ENCODE measurements at places on chromosomes 16 and 17. TPM values are rescaled to one million over a fixed set of nuclear protein-coding genes. Genes with fewer than 3 reads are reported as not detected.

- peaks cover 2% of the 10 kb centered on the region for H3K27me3 ChIP-seq
- peaks cover 13% of the 10 kb centered on the region for H3K4me1 ChIP-seq
- H3K4me3 ChIP-seq = no peak overlapping the region
- peaks cover 34% of the 10 kb centered on the region for H3K36me3 ChIP-seq
Observed at GRCh38 chr17:7673239-7673638, 14.1 kb downstream of the TP53 start.

The CASKIN2 gene
- total RNA-seq = 21.1 TPM

DNA sequence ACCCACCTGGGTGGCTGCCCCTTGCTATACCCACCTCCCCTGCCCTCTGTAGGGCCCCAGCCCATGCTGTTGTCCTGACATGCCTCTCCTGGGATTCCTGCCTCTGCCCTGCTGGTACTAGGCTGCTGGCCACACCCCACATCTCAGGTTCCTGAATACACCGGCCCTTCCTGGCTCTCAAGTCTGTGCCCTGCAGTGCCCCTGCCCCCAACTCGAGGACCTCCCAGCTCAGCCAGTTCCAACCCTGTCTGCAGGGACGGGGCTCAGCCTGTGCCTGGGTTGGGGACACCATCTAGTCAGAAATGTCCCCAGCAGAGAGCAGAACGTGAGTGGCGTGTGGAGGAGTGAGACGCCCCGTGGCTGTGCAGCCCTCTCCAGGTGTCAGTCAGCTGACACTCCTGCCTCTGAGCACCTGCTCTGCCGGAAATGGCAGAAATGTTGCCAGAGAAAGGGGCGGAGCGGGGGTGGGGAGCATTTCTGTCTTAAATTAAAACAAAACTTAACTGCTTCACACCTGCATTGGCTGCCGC, 28.7 kb downstream of the ACSF3 start:
- H3K36me3 ChIP-seq = peaks cover 27% of the 10 kb centered on the region
- H3K4me3 ChIP-seq = no peak overlapping the region
- no peak overlapping the region for H3K27ac ChIP-seq
- DNase-seq = no peak
- no peaks in the 10 kb centered on the region for H3K4me1 ChIP-seq

DNA sequence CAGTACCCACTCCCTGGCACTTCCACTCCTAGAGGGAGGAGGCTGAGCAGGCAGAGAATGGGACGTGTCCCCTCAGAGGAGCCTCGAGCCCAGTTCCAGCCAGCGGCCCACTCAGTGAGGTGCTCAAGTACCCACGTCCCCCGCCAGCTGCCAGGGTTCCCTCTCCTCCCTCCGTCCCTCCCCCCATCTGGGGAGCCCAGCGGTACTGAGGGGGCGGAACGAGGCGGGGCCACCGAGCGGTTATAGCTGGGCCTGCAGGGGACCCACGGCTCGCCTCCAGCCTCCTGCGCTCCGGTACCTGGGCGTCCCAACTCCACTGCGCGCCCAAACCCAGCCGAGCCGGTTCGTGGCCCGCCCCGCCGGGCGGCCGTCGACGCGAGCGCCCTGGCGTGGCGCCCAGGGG, at the start of gene NPW:
Gene NPW, plus strand, starts transcription at position 268 of the 403 bp plus-strand sequence.
- peaks cover 9% of the 10 kb centered on the region for H3K27me3 ChIP-seq
- DNase-seq = no peak
- H3K27ac ChIP-seq = no peak within 1 kb of the TSS
- H3K4me3 ChIP-seq = peak within 1 kb of the TSS; percentile 51

GRCh38 chr17:82236142-82236971, 7.5 kb downstream of the SLC16A3 start:
- H3K27me3 ChIP-seq = peaks cover 31% of the 10 kb centered on the region
- peaks cover 4% of the 10 kb centered on the region for H3K36me3 ChIP-seq
- H3K4me1 ChIP-seq = peaks cover 37% of the 10 kb centered on the region
- H3K27ac ChIP-seq = peak overlapping the region; percentile 51
- no peak for DNase-seq

- peak within 1 kb of the TSS; percentile 99 for H3K4me3 ChIP-seq
- peak within 1 kb of the TSS; percentile 92 for H3K27ac ChIP-seq
- peaks cover 6% of the 10 kb centered on the region for H3K36me3 ChIP-seq
- peaks cover 29% of the 10 kb centered on the region for H3K4me1 ChIP-seq
- no peak for DNase-seq
- H3K27me3 ChIP-seq = peaks cover 37% of the 10 kb centered on the region
Observed at GRCh38 chr16:67936124-67936879, at the start of gene PSMB10. Gene PSMB10 (minus strand): TSS chr16:67936850. CDS start chr16:67936749, 101 bp downstream.

DNA sequence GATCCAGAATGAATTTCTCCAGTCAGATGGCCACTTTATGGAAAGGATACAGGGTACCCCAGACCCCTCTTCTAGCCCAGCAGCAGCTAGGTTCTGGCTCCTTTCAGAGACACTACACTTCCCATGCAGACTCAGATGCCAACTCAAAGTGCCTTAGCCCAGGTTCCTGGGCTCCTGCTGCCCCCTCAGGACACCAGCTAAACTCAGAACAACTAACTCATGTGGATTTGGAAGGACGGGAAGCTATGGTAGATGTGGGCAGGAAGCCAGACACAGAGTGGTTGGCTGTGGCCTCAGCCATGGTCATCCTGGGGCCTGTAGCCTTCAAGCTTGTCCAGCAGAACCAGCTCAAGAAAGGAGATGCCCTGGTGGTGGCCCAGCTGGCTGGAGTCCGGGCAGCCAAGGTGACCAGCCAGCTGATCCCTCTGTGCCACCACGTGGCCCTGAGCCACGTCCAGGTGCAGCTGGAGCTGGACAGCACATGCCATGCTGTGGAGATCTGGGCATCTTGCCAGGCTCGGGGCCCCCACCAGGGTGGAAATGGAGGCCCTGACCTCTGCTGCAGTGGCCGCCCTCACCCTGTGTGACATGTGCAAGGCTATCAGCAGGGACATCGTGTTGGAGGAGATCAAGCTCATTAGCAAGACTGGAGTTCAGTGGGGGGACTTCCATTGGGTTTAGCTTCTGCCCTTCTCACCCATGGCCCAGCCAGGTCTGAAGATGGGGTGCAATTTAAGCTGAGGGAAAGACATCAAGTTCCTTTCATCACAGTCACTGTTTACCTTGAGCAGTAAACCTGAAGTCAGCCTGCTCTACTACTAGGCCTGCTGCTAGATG, 111.8 kb downstream of the N4BP1 start:
- H3K27ac ChIP-seq = no peak overlapping the region
- H3K27me3 ChIP-seq = 0 out of 2 replicates have a peak, but pooled peaks cover 5% of the 10 kb centered on the region
- peaks cover 19% of the 10 kb centered on the region for H3K4me1 ChIP-seq
- no peaks in the 10 kb centered on the region for H3K36me3 ChIP-seq

The SCN4A gene
- not detected for total RNA-seq

DNA sequence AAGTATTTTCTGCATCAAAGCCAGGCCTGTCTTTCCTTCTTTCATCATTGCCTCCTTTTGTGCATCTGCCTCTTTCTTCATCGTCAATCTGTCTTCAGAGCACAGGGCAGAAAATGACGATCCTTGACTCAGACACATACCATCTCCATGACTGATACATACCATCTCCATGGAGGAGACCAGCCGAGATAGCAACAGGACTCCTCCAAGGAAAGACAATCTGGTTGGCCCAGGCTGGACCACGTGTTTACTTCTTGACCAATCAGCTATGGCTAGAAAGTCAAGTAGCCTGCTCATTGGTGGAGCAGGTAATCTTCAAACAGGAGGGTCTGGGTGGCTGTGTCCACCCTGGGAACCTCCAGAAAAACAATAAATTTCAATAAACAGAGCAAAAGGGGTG, 164.6 kb downstream of the CPPED1 start:
- H3K36me3 ChIP-seq = peaks cover 13% of the 10 kb centered on the region
- peak; percentile 95 for DNase-seq
- H3K4me1 ChIP-seq = peaks cover 21% of the 10 kb centered on the region

The MATCAP1 gene
- 14.5 TPM for total RNA-seq

- H3K4me1 ChIP-seq = peaks cover 62% of the 10 kb centered on the region
- H3K4me3 ChIP-seq = peak overlapping the region; percentile 61
- no peak for DNase-seq
- peaks cover 42% of the 10 kb centered on the region for H3K36me3 ChIP-seq
- peak overlapping the region; percentile 62 for H3K27ac ChIP-seq
- peaks cover 6% of the 10 kb centered on the region for H3K27me3 ChIP-seq
Observed at GRCh38 chr16:11799509-11800381, 2.7 kb upstream of the ZC3H7A start.

The TEKT1 gene
- not detected for total RNA-seq

GRCh38 chr17:62017912-62018311, 47.2 kb downstream of the MED13 start:
- H3K36me3 ChIP-seq = peaks cover 28% of the 10 kb centered on the region
- no peak overlapping the region for H3K4me3 ChIP-seq
- peak overlapping the region; percentile 29 for H3K27ac ChIP-seq

- DNase-seq = no peak
- peaks cover 17% of the 10 kb centered on the region for H3K4me1 ChIP-seq
- H3K27ac ChIP-seq = no peak overlapping the region
- peaks cover 65% of the 10 kb centered on the region for H3K27me3 ChIP-seq
Observed at GRCh38 chr16:86965331-86965730, 351.9 kb downstream of the C16orf95 start.

- no peak for DNase-seq
- peaks cover 9% of the 10 kb centered on the region for H3K27me3 ChIP-seq
- H3K4me1 ChIP-seq = no peaks in the 10 kb centered on the region
Observed at GRCh38 chr16:9192746-9193145, 101.3 kb downstream of the HAPSTR1 start.

- peak; percentile 90 for DNase-seq
- H3K4me3 ChIP-seq = peak overlapping the region; percentile 23
Observed at GRCh38 chr17:34248511-34249024, 6.5 kb upstream of the CCL2 start.

- no peak overlapping the region for H3K27ac ChIP-seq
- H3K4me3 ChIP-seq = no peak overlapping the region
- no peaks in the 10 kb centered on the region for H3K4me1 ChIP-seq
- no peak for DNase-seq
Observed at GRCh38 chr17:60006160-60006559, 41.6 kb upstream of the RNFT1 start.

- no peaks in the 10 kb centered on the region for H3K4me1 ChIP-seq
- H3K27ac ChIP-seq = no peak overlapping the region
- peaks cover 6% of the 10 kb centered on the region for H3K27me3 ChIP-seq
- no peak for DNase-seq
Observed at GRCh38 chr16:84557504-84557903, 53.0 kb upstream of the MEAK7 start.

The DBNDD1 gene
- 2.1 TPM for total RNA-seq

The CTRB2 gene
- not detected for total RNA-seq

DNA sequence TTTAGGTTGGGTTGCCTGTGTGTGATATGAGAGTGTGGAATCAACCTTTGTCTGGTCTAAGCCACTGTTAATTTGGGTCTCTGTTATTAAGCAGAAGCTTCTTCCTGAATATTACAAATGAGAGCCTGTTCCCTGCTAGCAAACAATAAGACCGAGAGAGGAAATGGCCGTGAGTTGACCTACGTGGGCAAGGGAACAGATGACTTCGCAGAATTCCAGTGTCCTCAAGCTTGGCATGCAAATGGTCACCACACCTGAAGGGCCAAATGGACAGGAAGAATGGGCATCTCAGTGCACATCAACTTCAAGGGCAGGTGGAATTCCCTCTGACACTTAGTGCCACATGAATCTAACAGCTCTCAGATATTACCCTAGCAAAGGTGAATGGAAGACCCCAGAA, 250.8 kb upstream of the FOXF1 start:
- H3K27ac ChIP-seq = no peak overlapping the region
- no peak overlapping the region for H3K4me3 ChIP-seq
- peaks cover 12% of the 10 kb centered on the region for H3K4me1 ChIP-seq
- no peak for DNase-seq
- H3K27me3 ChIP-seq = peaks cover 13% of the 10 kb centered on the region
- H3K36me3 ChIP-seq = peaks cover 10% of the 10 kb centered on the region

The MYO19 gene
- total RNA-seq = 44.8 TPM

The TSPOAP1 gene
- total RNA-seq = 0.87 TPM

The BAHCC1 gene
- 7.9 TPM for total RNA-seq

Data from HFFc6 (cell line).